GM04504 (cell line): ENCODE measurements at places on chromosomes 13 and 19.

DNA sequence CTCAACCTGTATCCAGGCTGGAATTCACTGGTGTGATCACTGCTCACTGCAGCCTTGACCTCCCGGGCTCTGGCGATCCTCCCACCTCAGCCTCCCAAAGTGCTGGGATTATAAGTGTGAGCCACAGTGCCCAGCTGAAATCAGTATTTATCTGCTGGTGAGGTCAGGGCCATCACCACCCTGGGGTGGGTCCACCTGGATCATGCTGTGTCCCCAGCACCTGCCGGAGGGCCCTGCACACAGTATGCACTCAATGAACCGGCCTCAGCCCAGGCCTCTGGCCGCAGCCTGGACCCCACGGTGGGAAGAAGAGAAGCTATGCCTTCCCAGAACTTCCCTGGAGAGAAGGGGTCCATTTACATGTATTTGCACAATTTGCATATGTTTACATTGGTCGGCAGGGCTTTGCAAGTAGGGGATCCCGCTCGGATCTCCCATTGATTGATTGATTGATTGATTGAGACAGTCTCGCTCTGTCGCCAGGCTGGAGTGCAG is 2.6 kb upstream of the SLC5A5 start:
- no peak for DNase-seq

DNA sequence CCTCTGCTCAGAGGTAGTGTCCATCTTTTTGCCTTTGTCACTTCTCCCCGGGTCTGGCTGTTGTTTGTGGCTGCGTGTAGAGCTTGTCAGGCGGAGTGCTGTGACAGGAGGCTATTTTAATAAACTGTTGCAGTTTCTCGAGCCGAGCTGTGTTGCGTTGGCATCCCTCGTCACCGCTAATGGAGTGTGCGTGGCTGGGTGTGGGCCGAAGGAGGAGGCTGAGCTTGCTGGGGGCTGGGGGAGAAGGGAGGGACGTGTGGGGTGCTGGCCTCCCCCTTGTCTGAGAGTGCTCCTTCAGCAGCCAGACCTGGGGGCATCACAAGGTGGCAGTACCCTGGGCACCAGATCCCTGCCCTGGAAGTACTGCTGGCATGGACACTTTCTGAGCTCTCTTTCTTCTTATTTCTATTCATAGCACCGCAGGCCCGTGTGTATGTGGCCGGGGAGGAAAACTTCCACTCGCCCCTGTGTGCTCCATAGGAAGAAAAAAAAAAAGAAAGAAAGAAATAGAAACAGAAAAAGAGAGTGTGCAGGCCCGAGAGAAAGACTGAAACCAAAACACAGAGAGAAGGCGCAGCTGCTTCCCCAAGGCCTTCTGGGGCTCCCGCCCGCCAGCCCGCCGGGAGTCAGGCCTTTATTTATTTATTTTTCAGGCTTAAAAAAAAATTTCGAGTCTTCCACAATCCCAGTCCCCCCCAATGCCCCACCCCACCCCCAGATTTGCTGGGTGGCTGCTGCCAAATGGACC is 27.0 kb downstream of the NFIX start:
- DNase-seq: no peak

DNA sequence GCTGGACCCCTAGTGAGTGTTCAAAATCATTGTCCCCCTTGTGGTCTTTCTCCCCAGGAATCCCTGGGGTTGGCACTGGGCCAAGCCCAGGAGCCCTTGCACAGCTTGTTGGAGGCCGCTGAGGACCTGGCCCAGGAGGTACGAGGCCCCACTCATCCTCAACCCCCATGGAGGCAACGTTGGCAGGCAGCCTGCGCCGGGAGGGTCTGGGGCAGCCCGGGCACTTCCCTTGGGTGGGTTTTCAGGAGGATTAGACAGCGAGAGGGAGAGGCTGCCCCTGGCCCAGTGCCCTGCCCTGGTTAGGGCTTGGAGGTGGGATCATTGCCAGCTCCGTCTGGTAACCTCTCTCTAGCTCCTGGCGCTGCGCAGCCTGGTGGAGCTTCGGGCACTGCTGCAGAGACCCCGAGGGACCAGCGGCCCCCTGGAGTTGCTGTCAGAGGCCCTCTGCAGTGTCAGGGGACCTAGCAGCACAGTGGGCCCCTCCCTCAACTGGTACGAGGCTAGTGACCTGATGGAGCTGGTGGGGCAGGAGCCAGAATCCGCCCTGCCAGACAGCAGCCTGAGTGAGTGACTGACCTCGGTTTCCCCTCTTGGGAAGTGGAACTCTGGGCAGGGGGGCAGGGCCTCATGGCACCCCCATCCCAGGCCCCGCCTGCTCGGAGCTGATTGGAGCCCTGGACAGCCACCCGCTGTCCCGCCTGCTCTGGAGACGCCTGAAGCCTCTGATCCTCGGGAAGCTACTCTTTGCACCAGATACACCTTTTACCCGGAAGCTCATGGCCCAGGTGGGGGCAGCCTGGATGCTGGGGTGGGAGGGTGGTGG is 3.0 kb downstream of the ABCA7 start:
- no peak for DNase-seq

DNA sequence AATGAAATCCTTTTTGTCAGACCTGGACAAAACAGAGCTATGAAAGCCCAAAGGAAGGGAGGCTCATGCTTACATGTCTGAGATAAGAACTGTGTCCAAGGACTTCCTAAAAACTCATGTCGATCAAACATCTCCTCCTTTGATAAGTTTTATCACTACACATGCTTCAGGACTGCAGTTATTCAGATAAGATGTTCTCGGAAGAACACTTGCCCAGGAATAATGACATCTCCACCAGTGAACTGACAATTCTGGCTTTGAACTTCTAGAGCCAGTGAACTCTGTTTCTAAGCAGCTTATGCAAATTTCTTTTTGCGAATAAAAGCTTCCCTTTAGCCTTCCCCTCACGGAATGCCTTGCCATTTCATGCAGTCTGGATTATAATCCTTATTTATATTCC is 561.6 kb downstream of the TBC1D4 start:
- no peak for DNase-seq

GRCh38 chr13:71619096-71619495 is 247.9 kb downstream of the DACH1 start:
- DNase-seq: no peak

DNA sequence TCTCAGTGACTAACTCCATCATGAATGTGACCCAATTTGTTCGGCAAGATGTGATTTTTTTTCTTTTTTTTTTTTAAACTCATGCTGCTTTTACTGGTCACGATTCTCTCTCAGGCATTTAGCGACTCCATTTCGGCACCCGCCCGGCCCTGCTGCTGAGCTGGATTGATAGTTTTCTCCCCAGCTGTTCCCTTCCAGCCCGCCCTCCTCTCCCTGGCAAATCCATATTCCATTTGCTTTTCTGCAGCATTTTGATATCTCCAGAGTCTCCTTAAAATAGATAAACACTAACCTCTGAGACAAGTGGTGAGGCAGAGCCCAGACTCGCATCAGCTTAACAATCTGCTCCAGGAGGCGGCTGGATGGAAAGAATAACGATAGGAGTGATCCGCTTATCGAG is 55.5 kb upstream of the KATNAL1 start:
- no peak for DNase-seq

- no peak for DNase-seq
Observed at GRCh38 chr13:53004573-53004972, 24.0 kb upstream of the OLFM4 start.

DNA sequence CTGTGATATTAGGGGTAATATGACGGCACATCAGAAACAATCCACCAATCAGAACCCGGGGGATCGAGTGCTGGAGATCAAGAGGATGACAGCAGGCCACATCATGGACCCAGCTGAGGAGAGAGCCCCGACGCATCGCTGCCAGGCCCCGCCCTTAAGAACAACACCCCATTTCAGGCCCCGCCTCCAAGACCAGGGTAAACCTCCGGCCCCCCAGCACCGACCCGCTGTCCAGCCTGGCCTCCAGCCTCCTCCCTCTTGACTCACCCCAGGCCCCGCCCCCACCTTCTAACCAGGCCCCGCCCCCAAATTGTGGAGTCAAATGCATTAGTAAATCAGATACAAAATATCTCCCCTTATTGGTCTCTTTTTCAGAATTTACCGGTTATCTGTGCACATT is 4.7 kb upstream of the ZNF611 start:
- DNase-seq: no peak

DNA sequence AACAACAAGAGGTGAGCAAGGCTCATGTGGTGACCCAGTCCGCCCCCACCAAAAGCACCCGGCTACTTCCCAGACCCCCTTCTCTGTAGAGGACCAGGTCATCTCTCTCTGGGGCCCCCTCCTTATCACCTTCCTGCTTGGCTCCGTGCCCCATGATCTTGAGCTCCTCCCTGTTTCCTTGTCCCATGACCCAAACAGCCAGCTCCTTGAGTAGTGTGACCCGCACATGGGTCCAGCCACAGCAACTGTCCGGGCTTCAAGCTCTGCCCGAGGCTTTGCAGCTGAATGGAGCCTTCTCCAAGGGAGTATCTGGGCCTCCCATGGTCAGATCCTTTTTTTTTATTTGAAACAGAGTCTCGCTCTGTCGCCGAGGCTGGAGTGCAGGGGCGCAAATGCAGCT is 61.8 kb downstream of the MYO9B start:
- DNase-seq: no peak

DNA sequence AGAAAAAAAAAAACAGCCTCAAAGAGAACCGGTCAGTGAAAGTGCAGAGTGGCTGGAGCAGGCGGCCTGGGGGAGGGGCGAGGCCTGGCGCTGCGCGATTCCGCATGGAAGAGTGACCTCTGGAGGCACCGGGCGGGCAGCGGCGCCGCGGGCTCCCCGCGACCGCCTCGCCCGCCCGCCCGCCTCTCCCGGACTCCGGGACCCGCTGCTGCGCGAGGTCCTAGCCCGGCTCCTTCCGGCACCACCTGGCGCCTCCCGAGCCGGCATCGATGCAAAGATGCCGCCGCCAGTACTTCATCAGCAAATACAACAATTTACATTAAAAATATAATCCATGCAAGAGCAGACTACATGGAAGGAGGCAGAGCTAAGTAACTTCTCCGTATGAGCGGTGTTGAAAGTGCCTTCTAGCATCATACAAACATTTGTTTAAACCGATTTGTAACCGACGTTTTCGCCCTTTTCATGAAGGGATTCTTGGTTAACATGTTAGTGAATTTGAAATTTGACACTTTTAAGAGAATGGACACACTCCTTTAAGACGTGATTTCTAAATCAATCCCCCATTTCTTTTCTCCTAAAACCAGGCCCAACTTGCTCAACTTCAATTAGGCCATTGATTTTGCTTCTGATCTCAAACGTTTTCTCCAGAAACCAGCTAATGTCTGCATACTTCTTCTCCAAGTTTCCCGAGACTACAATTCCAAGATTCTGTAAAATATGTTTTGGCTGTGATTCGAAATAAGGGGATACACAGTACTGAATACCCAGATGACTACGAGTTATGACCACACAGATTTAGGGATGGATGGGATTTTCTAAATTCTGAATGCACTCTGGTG is 2.1 kb downstream of the EFNB2 start:
- peak; percentile 52 for DNase-seq

GRCh38 chr19:2038284-2039088 is 12.6 kb downstream of the MKNK2 start:
- no peak for DNase-seq

DNA sequence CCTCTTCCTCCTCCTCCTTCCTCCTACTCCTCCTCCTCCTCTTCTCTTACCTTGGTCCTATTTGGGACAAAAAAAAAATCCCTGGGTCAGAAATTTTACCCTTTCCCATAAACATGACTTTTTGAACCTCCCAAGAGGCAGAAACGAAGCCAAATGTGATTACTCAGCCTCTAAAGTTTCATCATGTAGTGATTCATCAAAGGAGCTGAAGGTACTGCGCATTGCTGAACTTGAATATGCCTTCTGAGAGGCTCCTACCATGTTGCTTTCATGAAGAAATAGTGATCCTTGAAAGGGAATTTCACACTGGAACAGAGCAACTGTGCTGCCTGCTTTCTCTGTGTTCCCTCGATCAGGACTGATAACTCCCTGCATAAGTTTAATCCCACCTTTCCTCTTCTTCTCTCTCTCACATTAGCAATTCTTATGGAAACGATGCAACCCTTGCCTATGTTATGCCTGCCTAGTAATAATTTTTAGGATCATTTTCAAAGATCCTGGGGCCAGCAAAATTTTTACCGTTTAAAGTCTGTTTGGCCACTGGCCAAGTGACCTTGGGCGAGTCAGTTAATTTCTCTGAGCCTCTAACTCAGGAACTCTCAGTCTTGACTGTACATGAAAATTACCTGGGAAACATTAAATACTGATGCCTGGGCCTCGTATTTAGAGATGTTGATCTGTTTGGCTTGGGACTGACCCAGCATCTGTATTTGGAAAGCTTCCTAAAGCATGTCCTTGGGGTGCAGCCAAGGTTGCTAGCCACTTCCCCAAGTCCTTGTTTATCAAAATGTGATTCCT is 149.5 kb downstream of the DCT start:
- peak; percentile 84 for DNase-seq

GRCh38 chr13:26183416-26183815 is 38.7 kb downstream of the RNF6 start:
- no peak for DNase-seq

DNA sequence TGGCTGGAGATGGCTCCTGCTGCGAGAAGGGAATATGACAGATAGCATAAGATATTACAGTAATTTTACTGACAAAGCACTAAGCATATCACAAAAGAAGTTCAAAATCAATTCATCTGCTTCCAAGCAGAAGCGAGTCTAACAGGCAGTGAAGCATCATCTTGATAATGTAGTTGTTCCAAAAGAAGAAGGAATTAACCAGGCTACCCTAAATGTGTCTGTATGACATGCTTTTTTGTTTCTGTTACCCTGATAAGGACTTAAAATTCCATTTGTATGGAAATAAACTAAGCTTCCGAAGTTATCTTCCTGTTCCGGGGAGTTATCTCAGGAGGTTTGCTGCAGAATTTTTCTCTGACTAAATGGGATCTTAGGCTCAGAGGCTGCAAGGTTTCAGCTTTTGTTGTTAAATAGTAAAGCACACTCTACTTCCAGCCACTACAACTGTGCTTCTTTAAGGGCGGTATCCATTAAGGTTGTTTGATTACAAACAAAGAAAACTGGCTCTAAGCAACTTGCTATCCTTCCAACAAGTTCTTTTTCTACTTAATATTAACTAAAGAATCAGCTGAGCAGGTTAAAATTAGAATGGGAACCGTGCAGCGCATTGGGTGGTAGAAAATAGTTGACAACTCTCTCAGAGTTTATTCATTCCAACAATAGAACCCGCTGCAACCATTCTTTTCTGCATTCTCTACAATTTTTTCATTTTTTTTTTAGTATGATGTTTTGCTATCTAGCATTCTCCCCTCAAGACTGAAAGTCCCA is 607.3 kb downstream of the UQCRFS1 start:
- DNase-seq: no peak

DNA sequence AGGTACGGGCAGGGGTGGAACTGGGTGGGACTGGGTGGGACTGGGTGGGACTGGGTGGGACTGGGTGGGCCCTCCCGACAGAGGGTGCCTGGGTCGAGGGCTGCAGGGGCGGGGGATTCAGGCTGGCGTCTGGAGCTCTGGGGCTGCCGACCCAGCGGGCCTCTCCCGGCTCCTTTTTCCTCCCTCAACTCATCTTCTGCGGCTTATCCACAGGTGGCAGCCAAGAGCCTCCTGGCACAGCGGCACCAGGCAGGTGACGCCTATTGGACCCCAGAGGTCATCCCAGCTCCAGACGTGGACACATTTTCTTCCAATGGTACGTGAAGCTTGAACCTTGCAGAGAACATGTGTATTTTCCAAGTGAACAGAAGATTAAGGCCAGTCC is 533 bp downstream of the ZNF544 start:
- no peak for DNase-seq

GRCh38 chr13:43139921-43140320 is 116.5 kb downstream of the DNAJC15 start:
- DNase-seq: no peak
